ENCODE measurements at places on chromosomes 16 and 17.

DNA sequence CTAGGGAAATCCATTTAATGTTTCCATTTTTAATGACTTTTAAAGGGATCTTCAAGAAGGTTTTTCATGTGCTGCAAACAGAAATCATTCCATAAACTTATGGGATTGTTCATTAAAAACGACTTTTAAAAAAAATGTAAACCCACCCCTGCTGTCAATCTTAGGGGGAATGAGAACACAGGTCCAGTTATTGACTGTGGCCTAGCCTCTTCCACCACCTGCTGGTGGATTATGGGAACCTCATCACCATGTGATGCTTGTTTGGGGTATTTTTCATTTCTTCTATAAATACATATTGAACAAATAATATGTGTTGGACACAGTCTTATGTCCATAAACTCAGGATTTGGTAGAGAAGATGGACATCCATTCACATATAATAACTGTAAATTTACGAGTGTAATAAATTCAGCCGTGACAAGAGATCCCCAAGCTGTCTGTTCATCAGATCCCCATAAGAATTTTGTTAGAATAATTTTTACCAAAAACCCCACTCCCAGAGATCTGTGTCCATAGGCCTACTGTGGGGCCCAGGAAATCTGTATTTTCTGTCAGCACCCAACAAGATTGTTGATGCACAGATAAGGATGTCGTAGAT, 42.0 kb upstream of the TMC5 start:
- DNase-seq, result no peak

DNA sequence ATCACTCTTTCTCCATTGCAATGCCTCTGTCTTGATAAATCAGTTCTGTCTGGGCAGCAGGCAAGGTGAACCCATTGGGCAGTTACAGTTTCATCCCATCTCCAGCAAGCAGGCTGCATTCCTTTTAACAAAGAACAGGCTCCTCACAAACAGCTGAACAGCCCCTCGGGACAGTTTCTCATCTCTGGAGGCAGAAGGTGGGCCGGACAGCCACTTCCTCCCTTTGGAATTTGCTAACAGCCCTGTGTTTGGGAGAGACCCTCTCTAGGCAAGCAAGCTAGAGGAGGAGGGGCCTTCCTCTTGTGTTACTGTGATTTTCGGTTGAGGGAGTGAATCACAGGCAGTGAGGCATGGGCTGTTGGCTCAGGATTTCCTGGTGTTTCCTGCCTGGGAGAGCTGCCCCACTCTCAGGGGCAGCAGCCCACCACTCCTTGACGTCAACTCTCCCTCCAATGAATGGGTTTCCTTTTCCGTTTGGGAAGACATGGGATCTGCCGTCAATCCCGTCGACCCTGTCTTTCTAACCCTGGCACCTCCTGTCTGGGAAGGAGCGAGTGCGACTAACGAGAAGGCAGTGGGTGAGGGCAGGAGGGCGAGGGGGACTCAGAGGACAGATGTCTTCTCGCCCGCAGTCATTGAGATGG, 3.7 kb upstream of the PGS1 start:
- DNase-seq, result no peak

- no peak for DNase-seq
Observed at GRCh38 chr16:11254913-11255736, 879 bp downstream of the SOCS1 start.

DNA sequence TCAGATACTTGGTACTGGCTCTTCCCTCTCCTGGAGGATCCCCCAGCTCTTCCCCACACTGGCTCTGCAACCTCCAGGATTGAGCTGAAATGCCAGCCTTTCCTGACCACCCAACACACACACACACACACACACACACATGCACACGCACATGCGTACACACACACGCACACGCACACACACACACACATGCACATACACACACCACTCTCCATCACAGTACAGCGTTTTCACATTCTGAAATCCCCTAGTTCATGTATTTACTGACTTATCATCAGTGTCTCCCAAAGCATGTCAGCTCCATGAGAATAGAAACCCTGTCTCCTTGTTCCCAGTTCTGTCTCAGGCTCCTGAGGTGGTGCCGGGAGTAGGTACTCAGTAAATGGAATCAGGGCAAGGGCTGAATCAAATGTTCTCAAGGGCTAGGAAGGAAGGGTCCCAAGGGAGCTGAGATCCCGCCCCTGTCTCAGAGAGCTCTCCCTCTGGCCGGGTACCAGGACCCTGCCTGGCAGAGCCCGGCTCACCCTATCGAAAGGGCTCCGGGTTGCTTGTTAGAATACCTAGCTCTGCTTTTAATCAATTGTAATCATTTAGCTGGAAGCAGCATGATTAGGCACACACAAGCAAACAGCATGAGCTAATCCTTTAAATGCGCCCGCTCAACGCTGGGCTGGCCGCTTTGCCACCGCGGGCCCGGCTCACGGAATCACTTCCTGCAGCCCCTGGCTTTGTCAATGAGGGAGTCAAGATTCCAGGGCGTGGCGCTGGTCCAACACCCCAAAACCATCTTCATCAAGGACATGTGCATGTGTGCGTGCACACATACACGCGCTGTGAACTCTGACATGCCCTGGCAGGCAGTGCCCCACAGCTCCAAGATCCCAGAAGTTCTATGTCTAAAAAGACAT, 140.7 kb downstream of the C16orf78 start:
- DNase-seq, result no peak

DNA sequence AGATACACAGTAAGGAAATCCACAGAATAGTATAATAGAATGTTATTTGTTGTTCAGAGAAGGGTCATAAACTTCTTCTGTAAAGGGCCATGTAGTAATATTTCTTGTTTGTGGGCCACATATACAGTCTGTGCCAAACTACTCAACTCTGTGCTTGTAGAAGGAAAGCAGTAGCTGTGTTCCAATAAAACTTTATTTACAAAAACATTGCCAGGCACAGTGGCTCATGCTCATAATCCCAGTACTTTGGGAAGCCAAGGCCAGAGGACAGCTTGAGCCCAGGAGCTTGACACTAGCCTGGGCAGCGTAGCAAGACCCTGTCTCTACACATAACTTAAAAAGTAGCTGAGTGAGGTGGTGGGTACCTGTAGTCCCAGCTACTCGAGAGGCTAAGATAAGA, 612.8 kb upstream of the PSMD7 start:
- no peak for DNase-seq

DNA sequence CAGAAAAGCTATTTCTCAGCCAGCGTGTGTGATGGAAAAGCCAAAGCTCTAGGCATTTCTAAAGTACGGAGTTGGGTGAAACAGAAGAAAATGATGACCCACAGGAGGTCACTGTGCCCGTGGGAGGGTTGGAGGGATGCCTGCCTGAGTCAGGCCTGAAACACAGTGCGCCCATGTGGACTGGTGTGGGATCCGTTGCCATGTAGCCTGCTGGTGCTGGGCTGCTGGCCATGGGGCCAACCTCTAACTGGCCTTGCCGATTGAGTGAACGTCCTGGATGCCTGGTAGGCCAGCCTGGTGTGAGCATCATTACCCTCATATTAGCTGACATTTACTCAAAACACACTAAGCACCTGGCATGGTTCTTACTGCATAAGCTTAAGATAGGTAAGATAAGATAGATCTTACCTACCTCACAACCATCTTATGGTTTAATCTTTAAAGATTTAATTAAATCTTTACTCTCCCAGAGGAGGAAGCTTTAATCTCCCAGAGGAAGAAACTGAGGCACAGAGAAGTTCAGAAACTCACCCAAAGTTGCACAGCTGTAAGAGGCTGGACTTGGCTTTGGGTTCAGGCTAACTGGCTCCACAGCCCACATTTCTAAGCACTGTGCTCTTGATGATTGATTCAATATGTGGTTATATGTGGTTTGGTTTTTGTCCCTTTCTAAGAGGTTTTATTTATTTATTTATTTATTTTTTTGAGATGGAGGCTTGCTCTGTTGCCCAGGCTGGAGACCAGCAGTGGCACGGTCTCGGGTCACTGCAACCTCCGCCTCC, 15.7 kb downstream of the MGAT5B start:
- no peak for DNase-seq

DNA sequence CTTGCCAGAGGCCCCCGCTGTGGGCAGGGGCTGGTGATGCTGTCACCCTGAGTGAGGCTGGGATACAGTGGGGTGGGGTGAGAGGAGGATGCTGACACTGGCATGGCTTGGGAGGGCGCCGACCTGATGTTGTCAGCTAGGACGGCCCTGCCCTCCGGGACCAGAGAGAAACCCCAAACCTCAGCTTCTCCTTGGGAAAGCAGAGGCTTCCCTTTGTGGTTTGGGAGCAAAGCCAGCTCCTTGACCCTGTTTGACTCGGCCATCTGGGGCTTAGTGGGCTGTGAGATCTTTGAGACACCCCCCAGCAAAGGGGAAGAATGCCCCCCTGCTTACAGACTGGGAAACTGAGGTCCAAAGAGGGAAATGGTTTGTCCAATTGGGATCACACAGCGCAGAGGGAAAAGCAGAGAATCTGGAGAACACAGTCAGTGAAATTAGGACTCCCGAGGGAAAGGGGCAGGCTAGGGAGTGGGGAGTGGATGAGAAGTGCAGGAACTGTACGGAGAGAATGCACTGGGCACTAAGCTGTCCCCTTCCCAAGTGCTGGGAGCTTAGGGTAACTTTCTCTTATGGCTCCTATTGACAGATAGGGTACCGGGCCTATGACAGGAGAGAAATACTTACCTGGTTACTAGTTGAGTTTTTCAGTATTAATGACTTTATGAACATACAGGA, 40.7 kb upstream of the DLX4 start:
- no peak for DNase-seq

DNA sequence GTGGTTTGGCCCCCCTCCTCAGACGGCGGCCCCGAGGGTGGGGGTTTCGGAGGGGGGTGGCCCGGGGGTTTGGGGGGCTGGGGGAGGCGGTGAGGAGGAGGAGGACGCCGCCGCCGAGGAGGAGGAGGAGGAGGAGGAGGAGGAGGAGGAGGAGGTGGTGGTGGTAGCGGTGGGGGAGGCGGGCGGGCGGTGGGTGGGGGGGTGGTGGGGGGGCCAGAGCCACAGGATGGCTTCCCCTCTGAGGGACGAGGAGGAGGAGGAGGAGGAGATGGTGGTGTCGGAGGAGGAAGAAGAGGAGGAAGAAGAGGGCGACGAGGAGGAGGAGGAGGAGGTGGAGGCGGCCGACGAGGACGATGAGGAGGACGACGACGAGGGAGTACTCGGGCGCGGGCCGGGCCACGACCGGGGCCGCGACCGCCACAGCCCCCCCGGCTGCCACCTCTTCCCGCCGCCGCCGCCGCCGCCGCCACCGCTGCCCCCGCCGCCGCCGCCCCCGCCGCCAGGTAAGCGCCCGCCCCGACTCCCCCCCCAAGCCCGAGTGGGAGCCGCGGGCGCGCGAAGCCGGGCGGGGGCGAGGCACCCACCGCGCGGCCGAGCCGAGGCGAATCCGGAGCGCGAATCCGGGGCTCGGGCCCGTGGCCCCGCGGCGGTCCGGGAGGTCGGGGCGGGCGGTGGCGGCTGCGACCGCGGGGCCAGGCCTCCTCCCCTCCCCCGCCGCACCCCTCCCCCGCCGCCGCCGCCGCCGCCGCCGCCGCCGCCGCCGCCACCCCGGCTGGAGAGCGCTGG, 3.8 kb upstream of the CHD3 start:
- no peak for DNase-seq

DNA sequence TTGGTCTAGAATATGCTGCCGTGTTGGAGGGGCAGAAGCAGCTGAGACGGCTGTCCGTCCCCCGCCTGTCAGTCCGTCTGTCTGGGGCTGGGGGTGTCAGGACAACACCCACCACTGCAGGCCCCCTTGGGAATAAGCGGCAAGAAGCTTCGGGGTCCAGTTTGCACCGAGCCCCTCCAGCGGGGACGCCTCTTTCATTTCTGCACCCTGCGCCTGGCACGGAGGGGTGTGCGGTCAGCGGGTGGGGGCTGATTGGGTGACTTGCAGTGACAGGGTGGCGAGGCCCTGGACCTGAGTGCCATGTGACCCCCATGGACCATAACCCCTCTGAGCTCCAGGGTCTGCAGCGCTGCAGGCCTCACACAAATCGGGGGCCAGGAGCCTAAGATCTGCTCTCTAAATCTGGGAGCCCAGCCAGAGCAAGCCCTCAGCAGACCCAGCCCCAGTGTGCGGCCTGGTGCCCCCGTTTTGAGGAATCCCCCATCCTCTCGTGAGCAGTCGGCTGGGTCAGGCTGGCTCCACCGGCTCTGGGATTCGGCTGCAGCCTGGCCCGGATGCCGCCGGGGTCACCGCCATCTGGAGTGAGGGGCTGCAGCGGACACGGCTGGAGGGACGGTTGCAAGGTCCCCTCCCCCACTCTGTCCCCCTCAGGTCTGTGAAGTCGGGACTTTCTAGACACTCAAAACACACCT, 8.3 kb downstream of the CBFA2T3 start:
- no peak for DNase-seq

DNA sequence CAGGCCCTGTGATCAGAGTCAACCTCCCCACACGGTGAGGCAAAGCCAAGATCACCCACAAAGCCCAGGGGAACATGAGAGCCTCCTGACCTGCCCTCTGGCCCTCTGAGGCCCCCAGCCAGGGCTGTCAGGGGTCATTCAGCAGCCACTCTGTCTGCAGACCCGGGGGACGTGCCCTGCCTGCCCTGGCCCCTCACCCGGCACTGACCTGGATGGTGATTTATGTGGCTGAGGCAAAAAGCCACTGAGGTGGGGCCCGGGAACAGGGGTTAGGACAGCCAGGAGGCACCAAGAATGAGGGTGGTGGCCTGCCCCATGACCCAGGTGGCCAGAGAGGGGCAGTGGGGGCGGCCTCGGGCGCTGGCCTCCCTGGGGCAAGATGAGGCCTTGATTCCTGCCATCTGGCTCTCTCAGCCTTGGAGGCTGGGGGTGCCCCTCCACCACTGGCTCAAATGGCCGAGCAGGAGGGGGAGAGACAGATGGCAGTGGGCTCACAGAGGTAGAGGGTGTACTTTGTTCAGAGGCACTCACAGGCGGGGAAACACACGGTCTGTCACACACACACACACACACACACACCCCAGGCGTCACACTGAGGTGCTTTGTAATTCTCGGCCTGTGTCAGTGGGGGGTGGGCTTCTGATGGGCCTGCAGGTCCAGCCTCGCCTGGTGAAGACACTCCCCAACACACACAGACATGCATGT, 174.0 kb upstream of the GSE1 start:
- DNase-seq, result no peak

- DNase-seq, result no peak
Observed at GRCh38 chr16:68031951-68032350, 8.9 kb downstream of the DUS2 start.

Measured in SHP77 treated with DMSO at 0.1 percent for 48 hours (cell line).